Activated naive CD4-positive, alpha-beta T cell (primary cell): ENCODE measurements at places on chromosomes 13 and 19.

DNA sequence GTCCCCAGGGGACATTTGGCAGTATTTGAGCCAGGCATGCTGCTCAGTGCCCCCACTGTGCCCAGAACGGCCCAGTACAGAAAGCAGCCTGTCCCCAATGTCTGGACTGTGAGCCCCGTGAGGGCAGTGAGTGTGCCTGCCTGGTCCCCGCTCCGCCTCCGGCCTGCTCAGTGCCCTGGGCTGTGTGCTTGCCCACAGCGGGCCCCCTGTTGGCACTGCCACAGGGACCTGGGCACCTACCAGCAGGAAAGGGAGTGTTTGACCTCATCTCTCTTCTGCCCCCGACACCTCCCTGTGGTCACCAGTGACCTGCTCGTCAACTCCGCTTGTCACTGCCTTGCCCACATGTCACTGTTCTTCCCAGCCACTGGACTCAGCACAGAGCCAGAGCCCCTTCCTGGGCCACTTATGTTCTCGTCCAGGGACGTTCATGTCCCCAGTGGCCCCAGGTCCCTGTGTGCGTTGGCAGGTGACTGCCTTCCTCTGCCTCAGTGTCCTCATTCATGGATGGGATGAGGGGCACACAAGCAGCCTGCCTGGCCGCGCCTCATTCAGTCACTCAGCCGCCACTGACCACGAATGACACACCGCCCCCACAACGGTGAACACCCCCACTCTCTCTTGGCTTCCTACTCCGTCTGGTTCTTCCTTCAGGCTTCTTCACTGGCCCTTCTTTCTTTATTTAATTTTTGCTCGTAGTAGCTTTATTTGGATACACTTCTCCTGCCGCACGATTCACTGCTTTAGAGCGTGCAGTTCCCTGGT, 2.8 kb downstream of the FZR1 start:
- no peak for DNase-seq

- no peak for DNase-seq
Measured at GRCh38 chr19:48624791-48625723, 5.8 kb downstream of the SPHK2 start.

DNA sequence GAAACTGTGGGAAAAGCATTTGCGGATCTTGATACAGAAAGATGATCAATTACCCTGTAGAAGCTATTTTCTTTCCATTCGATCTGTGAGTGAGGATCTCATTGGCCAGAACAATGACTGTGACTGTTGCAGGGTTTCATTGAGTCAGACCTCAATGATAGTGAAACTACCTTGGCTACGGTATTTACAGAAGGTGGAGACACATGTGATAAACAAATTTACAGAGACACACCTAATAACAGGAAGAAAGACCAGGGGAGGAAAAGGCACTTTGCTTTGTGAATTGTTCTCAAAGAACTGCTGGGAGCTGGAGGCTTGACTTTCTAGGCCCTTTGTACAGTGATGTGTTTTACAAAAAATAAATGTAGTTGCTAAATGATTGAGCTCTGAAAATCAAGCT, 19.9 kb upstream of the ARGLU1 start:
- no peak for DNase-seq

DNA sequence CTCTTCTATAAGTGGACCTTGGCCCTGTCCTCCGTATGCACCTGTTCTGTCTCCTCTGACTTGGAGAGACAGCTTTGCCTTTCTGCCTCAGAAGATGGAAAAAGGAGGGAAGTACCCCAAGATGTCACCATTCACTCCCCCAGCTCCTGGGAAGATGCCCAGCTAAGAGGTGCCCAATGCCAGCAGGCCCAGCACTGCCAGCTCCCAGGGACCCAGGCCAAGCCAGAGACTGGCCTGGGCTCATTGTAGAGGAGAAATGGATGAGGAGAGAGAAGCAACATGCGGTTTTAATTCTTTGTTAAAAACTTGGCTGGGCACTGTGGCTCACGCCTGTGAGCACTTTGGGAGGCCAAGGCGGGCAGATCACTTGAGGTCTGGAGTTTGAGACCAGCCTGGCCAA, 111.5 kb upstream of the ZNF507 start:
- DNase-seq = no peak

GRCh38 chr19:16073988-16074387, 2.3 kb upstream of the TPM4 start:
- no peak for DNase-seq

- no peak for DNase-seq
Measured at GRCh38 chr13:54657588-54657987, 1629.0 kb downstream of the OLFM4 start.

GRCh38 chr13:106515635-106516254, 19.7 kb downstream of the EFNB2 start:
- no peak for DNase-seq

GRCh38 chr13:90430127-90430526, 917.4 kb upstream of the MIR17HG start:
- no peak for DNase-seq

DNA sequence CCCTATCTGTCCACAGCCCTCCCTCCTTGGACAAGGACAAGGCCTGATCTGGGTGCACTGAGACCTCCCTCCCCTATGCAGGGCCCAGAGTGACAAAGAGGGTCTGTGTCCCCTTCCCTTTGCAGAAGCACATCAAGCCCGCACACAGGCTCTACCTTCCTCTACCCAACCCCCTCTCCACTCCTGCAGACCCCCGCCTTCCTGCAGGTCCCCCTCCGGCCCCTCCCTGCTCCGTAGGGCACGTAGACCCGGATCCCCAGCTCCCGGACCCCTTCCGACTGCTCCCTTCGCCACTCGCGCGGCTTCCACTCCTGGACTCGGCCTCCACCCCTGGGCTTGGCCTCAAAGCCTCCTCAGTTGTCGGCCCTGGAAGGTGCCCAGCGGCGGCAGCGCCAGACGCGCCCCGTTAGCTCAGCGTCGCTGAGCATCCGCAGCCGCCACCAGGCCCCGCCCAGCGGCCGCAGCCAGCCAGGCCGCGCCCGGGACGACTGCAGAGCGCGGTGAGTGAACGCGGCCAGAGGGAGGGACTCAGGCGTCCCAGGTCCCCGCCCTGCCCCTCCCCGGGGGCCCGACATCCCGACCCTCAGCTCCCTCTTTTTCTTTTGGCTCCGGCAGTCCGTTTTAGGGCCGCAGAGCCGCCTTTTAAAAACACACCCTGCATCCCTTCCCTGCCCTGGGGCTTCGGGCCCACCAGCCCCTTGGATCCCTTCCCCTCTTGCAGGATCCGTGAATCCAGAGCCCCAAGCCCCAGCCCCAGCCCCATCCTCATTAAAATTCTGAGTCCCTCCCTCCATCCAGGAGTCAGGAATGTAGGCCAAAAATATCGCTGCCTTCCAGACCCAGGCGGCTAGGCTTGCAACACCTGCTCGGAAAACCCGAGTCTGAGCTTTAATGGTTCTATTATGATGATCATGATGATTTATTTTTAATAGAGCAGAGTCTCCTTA, 1.5 kb upstream of the MYADM start:
- DNase-seq = peak; percentile 19

DNA sequence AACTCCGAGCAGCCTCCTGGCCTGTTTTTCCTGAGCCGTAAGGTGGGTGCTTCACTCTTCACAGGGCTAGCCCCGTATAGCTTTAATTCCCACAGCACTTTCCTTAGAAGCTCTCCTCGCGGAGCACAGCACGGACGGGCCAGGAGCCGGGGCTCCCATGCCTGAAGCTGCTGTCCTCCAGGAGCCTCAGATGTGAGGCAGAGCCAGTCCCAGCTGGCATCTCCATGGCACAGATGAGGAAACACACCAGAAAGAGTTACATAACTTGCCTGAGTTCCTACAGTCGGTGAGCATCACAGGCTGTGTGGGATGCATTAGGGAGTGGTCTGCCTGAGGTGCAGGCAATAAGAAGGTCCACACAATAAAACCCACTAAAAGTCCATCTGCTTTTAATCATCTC, 118.5 kb downstream of the ATP8A2 start:
- no peak for DNase-seq

DNA sequence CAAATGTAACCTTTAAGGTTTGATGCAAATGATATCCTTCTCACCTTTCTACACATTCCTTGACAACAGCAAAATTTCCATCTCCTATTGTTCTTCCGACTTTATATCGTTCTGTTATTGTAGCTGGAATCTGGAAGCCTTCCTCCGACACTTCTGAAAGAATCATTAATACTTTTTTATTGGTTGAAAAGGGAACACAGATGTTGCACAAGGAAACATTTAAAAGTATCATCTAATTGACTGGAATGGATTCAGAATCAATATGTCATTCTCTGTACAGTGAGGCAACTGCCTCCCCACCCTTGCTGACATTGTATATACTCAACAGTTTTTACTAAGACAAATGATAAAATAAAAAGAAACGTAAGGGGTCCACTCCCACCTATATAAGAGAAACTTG, 295.2 kb downstream of the DCLK1 start:
- DNase-seq = no peak

DNA sequence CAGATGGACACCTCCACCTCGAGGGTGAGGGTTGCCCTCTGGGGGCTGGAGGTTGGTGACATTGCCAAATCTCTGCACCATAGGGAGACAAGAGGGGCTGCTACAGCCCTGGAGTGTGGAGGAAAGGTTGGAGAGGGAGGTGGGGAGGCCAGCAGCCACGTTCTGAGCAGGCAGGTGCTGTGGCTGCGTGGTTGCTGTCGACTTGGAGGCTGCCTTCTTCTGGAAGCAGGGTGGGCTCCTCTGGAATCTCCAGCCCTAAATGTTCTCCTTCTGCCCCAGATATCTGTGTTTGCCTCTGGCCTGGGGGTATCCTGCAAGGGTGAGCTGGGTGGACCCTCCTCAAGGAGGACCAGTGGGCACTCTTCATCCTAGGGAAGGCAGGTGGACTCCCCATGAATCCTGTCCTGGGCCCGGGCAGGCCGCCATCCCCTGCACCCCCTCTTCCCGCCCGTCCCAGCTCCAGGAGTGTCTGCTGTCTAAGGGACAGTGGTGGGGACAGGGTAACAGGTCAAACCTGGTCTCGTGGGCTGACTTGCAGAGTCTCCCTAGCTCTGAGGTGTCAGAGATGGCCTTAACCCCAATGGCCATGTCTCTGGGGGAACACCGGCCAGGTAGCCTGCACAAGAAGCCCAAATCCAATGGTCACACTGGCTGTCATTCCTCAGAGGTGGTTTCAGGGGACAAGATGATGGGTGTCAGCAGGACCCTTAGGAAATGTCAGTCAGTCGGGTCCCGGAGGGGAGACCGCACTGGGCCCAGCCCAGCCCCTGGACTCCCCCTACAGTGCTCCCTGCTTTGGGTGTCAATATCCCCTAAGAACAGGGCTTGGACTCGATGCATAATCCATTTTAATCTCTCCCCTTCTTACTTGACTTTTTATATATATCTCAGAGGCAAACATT, 32.3 kb upstream of the ZNF536 start:
- DNase-seq = no peak

GRCh38 chr19:342801-343421, 1.7 kb downstream of the MIER2 start:
- no peak for DNase-seq

GRCh38 chr19:16957151-16957701, 68.4 kb downstream of the F2RL3 start:
- no peak for DNase-seq

DNA sequence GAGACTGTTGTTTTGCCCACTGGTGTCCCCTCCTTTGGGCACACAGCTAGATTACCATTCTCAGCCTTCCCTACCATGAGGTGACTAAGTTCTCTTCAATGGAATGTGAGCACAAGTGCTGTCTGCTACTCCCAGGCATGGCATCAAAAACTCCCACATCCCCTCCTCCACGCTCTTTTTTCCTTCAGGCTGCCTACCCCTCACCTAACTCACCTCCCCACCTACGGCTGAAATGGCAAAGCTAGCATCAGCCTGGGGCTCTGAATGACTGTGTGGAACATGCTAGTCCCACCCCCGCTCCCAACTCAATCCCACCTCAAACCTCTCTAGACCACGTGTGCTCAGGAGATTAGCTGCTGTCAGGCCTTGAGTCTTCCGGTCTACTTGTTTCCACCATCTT, 512.2 kb downstream of the DIAPH3 start:
- no peak for DNase-seq

DNA sequence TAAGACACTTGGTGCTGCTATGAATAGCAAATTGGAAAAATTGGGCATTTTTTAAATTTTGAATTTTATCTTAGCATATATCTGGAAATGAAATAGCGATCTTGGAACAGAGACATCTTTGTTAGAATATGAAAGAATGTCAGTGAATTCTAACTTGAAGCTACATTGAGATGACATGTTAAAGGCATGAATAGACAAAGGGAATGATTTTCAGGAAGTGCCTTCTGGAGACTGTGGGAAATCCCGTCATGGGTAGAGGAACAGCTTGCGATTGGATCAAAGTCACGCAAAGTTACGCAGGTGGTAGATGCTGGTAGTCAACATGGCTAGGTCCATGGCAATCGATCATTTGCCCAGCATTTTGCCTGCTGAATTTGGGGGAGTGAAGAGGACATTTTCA, 43.5 kb downstream of the LRCH1 start:
- no peak for DNase-seq

GRCh38 chr19:18605196-18605545, 1.4 kb downstream of the CRLF1 start:
- no peak for DNase-seq

DNA sequence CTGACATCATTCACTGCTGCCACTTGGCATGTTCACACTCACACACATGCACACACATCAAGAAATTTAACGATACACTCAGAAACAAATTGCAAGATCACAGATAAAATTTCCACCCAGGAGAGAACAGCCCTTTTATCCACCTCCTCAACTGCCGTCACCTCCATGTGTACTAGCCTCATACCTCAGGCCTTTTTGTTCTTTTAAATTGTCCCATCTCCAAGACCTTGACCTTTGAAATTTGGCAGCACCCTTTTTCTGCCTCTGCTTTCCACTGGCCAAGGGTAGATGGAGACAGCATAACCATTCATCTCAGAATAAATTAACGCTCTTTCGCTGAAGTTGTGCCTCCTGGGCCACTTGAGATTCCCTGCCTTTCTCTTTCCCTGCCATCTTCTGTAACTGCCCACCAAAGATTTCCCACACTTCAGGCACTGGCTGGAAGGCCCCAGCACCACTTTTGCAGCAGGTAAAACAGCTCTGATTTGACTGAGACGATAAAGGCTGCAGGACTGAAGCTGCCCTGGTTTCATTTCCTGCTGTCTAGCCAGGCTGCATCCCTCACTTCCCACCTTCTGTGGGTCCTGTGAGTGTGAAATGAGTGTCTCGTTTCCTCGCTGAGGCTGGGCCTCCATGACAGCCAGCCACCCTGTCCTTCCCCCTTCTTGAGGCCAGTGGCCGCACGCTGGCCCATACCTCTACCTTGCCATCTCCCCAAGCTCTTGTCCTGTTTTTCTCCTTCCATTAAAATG, 39.3 kb downstream of the MBNL2 start:
- no peak for DNase-seq

- peak; percentile 67 for DNase-seq
Measured at GRCh38 chr19:45693106-45693788, 781 bp downstream of the QPCTL start.

DNA sequence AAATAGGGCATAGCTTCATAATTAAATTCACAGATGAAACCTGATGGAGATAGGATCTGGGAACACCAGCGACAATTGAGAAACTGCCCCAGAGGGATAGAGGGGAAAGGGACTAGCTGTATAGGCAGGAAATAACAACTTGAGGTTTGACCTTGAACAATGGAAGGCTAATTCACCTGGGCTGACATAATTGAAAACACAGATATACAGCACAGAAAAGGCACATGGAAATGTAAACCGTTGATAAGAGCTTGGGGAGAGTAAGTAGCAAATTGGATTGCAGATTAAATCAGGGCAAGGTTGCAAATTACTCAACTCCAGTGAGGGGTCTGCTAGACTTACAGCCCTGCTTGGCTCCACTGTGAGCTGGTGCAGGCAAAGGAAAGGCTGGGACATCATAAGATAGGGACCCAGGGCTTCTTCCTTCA, 246.7 kb downstream of the DLEU7 start:
- no peak for DNase-seq

GRCh38 chr13:112972867-112973576, 4.0 kb downstream of the MCF2L start:
- no peak for DNase-seq

- DNase-seq = no peak
Measured at GRCh38 chr19:52592301-52592700, 22.2 kb downstream of the ZNF701 start.
